ENCODE measurements at places on chromosomes 4 and X.

DNA sequence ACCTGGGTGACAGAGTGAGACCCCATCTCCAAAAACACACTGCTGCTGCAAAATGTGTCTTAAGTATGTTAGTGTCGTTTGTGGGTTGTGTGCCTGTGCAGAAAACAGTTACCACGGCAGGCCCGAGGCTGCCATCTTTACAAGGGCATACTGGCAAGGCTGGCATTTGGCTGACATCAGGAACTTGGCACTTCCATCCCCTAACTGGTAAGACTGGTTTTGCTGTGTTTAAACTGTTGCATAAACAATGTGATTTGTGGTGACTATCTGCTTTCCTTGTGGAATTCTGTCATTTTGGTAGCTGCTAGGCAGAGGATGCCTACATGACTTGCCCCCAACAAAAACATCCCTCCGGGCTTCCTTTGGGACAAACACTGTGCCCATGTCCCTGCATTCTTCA, 12.3 kb downstream of the LRP2BP start:
- DNase-seq, result no peak

DNA sequence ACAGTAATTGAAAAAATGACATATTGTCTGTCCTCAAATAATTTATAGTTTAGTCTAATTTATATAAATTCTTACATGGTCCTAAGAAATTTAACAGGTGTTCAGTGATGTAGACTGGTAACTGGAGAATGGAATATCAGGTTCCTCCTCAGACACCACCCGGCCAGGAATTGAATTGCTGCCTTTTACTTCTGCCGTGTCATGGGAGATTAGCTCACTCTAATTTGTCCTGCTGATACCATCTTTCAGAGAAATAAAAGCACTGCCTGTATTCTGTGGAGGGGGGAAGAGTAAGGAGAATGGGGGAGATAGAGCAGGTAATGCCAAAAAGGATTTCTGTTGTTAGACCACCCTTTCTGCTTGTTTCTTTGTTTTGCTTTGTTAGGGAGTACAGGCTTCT, 125.2 kb upstream of the KLHL4 start:
- peak; percentile 35 for DNase-seq

DNA sequence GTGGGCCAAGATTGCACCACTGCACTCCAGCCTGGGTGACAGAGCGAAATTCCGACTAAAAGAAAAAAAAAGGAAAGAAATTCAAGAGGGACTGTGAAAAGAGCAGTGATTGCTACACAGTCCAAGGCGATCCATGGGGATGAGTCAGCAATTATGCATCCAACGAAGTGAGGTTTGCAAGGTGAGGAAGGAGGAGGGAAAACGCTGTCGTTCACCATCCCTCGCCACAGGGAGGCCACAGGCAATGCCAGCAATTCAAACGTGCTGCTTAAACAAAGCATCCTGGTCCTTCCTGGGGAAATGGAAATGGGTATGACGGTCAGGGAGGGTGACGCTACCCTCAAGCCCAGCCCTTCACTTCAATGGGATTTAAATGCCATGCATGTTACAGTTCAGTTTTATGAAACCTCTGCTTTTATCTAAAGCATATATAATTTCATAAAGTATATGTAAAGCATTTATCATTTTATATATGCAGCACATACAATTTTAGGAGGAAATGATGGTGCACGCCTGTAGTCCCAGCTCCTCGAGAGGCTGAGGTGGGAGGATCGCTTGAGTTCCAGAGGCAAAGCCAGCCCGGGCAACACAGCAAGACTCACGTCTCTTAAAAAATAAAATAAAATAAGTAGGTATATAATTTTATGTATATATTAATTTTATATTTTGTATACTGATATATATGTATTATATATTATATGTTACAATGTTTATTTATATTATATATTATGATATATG, 108.7 kb downstream of the DHRSX start:
- DNase-seq, result peak; percentile 98

- peak; percentile 88 for DNase-seq
These were observed 117.3 kb downstream of the FAT4 start for GRCh38 chr4:125432078-125432477.

DNA sequence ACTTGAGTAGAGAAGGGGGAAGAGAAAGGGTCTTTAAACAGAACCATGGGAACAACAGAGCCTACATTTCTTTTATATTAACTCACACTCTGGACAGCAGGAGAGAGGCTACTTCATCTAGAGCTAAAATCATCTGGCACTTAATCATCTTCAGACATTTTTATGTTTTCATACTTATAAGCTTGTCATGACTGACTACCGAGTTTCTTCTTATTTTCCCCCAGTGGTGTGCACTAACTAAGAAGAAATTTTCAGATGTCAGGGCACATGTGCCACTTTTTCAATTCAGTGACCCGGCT, 11.8 kb upstream of the RTL5 start:
- DNase-seq, result no peak
